ENCODE measurements at places on chromosomes 2 and 18.

GRCh38 chr2:96914332-96914731 lies 44.5 kb upstream of the SEMA4C start:
- DNase-seq: no peak

DNA sequence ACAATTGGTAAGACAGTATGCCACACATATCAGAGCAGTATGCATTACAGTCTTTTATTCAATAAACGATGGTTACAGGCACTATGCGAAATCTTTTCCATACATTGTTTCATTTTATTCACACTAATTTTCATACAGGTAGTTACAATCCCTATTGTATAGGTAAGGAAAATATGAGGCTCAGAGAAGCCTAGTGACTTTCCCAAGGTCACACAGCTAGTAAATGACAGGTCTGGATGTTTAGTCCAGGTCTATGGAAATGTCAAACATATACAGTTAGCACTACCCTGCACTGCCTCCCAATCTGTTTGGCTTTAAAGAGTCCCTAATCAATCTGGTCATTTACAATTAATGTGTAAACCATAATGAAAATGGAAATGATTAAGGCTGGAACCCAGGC lies 372.2 kb downstream of the MTX2 start:
- DNase-seq: no peak

- peak; percentile 38 for DNase-seq
Measured at GRCh38 chr2:109218087-109218791, 89.2 kb downstream of the SH3RF3 start.

GRCh38 chr18:76491776-76492668 lies 3.0 kb downstream of the ZNF516 start:
- no peak for DNase-seq

GRCh38 chr2:178927173-178927572 lies 120.0 kb upstream of the TTN start:
- DNase-seq: no peak

DNA sequence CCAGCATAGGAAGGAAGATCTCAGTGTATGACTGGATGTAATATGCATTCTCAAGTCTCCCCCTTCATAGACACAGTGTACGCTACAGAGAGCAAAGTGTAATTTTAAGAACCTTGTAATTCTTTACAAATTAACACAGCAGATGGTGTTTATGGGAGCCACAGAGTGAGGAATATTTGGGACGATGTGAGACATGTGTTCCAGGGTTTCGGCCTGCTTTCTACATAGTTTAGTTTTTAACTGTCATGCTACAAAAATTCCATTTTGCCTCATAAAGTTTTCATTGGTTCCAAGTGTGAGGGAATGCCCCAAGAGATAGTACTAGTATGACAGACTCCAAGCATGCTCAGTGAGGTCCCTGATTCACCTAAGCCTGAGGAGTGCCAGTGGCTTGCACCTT lies 76.2 kb upstream of the LRRTM1 start:
- no peak for DNase-seq

GRCh38 chr18:80208620-80209019 lies 38.7 kb downstream of the PARD6G start:
- no peak for DNase-seq

GRCh38 chr2:79952616-79953015 lies 351.9 kb downstream of the LRRTM1 start:
- DNase-seq: no peak

DNA sequence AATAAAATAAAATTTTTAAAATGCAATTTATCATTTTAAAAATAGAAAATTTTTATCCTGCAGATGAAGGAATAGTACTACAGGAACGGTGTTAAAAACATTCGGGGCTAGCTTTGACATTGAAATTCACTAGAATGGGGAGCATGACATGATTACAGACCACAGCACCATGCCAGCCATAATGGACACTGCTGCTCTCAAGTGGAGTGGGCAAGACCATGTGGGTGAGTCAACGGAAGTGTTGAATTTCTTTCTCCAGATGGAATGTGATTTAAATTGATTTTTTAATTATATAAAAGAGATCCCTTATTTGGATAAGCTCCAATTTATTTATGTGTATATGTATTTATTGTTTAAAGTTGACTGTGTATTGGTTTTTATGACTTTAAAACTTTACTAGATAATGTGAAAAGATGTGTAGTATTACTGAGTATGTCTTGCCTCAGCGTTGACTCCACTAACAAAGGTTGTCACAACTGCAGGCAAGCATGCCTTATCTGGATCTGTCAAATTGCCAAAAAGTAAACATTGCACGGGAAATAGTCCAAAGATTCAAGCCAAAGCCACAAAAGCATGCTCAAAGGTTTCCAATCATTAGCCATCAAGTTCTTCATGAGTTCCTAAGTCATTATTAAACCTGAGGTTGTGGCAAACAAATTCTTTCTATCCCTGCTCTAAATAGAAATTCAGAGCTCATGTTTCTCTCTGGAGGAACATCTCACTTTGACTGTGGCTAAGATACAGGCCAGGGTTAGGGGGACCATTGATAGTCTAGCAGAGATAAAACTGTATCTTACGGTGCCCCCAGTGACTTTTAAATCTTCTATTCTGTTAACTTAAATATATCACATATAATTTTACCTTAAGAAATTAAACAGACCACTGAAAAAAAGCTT lies 536.9 kb downstream of the TMX3 start:
- DNase-seq: no peak

DNA sequence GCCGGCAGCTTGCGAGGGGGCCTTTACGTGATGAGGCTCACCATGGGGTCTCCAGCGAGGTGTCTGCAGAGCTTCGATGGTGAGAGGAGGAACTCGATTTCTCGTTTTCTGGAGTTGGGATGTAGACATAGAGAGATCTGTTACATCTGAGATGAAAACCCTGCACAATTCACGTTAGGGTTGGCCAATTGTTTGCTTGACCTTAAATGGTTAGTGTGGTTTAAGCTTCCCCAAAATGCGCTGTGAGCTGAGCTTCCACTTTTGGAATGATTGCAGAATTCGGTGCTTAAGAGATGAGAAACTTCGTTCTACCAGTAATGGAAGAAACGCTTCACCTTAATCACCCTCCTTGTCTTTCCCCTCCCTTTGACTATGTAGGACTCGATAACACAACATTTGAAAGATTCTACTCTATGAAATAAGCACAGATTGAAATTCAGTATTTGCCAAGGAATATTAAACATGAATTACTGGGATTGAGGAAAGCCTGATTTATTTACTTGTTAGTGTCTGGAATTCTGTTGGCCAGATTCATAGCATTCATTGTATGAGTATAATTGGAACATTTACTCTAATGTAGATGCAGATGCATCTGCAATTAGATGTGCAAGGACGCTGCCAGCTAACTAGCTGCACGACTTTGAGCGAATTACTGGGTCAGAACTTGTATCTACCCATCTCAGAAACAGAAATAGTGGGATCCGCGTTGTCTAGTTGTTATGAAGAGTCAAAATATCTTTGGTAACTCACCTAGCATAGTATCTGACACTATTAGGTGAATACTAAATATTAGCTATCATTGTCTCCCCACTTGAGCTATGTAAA lies 1.6 kb upstream of the KLF7 start:
- no peak for DNase-seq

DNA sequence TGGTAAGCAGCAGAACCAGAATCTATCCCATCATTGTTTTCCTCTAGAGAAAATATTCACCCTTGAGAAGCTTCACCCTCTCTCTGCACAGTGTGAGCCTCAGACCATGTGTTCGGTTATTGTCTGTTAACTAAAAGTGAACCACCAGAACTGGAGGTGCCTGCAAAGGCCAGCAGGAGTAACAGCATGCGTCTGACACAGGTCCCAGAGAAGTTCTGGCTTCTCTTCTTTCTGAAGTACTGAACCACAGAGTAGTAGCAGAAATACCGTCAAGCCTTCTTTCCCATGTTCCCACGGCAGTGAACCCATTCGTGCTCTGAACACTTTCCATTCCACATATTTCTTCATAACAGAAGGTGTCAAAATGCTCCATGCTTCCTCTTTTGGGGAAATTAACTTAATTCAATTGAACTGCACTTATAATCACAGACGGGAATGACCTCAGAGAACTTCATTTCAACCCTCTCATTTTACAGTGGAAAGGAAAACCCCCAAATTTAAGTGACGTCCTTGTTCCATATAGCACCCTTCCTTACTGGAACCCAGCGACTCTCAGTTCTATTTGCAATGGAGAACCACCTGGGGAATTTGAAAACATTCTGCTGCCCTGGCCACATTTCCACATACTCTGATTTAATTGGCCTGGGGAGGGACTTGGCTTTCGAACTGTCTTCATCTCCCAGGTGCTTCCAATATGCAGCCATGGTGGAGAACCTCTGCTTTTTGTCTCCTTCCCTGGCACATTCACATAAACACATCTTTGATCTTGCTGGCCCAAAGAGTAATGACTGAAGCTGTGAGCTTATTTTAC lies 519.1 kb downstream of the RNF144A start:
- DNase-seq: no peak

- no peak for DNase-seq
Measured at GRCh38 chr2:56666777-56667176, 483.0 kb downstream of the CCDC85A start.

DNA sequence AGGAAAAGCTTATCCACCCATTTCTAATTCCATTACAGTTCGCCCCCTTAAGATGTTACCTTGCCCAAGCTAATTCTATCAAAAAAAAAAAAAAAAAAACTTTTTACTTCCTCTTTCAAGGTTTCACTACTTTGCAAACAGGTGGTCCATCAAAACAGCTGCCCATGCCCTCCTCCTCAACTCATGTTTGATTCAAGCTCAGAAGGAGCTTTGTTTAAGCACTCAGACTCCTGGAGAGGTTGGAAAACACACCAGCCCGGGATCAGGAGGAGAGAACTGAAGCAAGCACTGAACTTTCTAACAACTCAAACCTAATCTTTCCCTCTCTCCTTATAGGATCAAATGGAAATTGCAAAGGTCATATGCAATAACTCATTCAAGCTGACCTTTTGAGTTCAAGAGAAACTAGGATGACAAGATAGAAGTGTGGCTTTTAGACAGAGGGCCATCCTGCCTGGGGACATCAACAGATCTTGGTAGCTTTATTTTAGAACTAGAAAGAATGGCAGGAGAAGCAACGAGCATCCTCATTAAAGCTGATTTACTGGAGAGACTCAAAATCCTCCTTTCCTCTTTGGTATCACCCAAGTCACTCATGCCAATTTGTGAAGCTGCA lies 28.3 kb upstream of the FZD7 start:
- no peak for DNase-seq

DNA sequence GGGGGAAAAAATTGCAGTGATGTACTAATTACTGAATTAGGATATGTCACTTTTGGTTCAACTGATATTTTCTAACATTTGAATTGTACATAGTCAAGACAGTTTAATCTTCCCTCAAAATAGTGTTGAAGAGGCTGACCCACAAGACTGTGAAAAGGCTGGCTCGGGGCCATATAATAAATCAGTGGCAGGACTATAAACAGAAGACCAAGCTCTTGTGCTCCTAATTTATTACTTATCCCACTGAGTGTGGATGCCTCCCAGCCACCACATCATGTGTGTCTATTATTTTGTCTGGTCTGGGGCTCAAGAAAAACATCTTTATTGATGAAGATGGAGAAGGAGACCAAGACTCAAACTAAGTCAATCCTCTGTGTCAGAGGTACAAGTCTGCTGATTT lies 64.4 kb downstream of the PLEKHM3 start:
- no peak for DNase-seq

GRCh38 chr18:76686737-76687231 lies 135.6 kb upstream of the ZNF236 start:
- peak; percentile 71 for DNase-seq

GRCh38 chr2:227404585-227405271 lies 17.0 kb upstream of the SCYGR1 start:
- DNase-seq: no peak

DNA sequence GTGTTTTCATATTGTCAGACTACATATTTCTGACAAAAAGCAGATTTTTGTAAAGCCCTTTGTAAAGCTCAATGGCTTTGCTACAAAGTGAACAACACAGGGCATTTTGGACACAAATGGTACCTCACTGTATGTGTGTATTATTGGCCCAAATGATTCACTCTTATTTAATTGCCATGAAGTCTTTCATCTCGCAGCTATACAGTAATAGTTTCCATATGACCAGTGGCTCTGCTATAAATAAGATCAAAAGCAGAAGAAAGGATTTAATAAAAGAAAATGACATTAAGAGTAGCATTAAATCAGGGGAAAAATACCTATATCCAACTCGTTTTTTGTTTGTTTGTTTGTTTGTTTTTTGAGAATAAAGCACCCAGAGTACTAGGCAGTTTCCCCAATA lies 284.0 kb upstream of the CCDC68 start:
- DNase-seq: no peak

- no peak for DNase-seq
Measured at GRCh38 chr2:25576596-25576995, 96.8 kb downstream of the DTNB start.

DNA sequence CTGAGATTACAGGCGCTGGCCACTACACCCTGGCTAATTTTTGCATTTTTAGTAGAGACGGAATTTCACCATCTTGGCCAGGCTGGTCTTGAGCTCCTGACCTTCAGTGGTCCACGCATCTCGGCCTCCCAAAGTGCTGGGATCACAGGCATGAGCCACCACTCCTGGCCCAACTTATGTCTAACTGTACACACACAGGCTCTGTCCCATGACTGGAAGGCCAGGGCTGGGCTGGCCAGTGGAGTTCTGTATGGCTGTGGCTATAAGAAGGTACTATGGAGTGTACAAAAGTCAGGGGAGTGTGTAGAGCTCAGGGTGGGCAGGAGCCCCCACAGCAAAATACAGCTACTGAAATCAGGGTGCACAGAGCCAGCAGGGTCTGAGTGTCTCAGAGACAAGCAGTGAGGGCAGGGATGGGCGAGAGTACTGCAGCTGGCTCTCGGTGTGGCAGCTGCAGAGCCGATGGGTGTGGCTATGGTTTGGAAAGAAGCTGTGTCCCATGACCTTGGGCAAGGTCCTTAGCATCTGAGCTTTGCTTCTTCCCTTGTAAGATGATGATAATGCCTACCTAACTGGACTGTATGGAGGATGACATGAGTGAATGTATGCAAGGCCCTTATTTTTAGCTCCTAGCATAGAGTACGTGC lies 10.4 kb upstream of the MSGN1 start:
- DNase-seq: no peak

GRCh38 chr2:142642650-142643049 lies 234.8 kb upstream of the KYNU start:
- DNase-seq: no peak

DNA sequence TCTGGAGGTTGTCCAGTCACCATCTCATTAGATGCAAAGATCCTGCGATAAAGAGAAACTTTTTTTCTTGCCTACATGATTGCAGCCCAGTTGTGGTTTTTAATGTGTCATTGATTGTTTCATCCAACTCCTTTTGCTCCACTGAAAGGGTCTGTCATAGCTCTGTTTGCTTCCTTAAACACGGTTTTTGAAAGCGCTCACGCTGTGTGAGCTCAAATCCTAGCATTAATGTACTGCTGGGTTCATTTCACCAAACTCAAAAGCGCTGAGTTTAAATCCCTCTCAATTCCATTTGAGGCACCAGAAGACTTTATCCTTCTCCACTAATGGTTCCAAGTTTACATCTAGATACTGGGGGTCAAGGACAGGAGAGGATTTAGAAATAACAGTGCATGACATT lies 53.6 kb downstream of the CDK15 start:
- DNase-seq: no peak
